ENCODE measurements at places on chromosomes 6 and 20.

GRCh38 chr6:125738276-125738675 is 11.2 kb upstream of the HEY2 start:
- no peak for DNase-seq

- no peak for DNase-seq
Measured at GRCh38 chr20:2026004-2026403, 32.1 kb upstream of the PDYN start.

GRCh38 chr20:33875055-33875454 is 63.9 kb downstream of the CHMP4B start:
- DNase-seq = no peak

GRCh38 chr6:139568956-139569538 is 194.6 kb upstream of the CITED2 start:
- no peak for DNase-seq

GRCh38 chr6:44462797-44463727 is 75.6 kb downstream of the CDC5L start:
- no peak for DNase-seq

DNA sequence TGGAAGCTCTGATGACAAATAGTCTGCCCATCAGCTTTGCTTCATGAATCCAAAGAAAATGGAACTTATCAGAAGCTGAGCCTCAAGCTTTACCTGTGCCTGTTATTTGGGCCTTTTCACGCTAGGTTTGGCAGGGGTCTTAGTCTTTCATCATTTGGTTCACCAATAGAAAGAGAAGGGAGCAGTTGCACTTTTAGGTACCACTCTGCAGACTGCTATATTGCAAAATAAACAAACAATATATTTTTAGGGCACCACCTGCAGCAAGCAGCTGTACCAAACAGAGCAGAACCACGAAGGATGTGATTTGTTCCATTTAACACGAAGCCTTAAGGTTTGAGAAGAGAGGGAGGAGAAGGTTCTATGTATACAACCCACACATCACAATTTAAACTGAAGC is 291.4 kb upstream of the RNF217 start:
- no peak for DNase-seq

DNA sequence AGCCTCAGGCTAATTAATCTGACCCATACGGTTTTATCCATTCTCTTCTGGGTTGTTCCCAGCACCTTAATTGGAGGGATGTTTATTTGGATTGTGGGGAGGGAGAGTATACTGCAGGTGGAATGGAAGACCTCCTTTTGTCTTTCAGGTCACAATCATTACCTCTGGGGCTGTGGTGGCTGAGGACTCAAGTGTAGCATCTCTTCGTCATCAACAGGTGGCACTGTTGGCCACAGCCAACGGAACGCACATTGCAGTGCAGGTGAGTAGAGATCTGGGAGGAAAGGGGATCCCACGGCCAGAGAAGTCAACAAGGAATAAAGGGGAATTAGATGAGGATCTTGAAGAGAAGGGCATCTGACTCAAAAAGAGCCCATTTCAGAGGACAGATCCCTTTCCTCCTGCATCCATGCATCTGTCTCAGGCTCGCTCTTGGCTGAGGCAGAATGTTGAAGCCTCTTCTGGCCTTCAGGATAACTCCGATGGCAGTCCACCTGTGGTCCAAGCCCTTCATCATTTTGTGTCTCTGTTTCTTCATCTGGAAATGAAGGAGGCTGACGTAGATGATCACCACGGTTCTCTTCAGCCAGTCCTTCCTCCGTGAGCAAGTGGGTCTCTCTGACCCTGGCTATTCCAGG is 3.2 kb upstream of the DEF6 start:
- DNase-seq = no peak

DNA sequence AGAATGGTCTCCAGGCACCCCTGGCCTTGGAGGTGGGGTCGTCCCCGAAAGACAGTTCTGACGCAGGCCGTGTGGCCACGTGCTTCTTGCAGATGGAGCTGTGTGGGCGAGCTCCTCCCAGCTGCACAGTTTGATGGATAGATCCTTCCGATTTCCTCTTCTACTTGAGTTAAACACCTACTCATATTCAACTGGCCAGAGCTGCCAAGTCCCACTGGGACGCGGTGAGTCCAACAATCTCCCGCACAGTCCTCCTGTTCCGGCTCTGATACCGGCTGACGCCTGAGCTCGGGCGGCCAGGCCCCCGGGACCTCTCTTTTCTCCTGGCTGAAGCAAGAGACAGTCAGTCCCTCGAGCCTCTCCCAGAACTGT is 57.9 kb upstream of the DACT2 start:
- DNase-seq = no peak

DNA sequence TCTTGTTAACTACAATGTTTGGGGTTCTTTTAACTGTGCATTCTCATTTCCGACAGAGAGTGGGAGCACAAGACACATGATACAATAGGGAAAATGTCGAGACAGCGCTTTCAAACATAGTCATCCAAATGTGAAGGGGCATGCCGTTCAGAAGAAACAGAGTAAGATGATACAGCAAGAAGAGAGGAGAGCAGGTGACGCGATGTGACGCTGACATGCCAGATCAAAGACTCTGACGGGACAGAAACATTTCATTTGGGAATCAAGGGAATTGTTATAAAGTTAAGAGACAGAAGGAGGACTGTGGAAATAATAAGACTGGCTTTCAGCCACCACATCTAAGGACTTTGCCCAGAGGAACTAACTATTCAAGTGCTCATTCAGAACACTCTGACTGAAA is 117.4 kb downstream of the FAXC start:
- DNase-seq = no peak

- DNase-seq = no peak
Measured at GRCh38 chr6:18183766-18184165, 28.5 kb downstream of the KDM1B start.

GRCh38 chr6:25458485-25458884 is 179.3 kb downstream of the CARMIL1 start:
- DNase-seq = no peak

DNA sequence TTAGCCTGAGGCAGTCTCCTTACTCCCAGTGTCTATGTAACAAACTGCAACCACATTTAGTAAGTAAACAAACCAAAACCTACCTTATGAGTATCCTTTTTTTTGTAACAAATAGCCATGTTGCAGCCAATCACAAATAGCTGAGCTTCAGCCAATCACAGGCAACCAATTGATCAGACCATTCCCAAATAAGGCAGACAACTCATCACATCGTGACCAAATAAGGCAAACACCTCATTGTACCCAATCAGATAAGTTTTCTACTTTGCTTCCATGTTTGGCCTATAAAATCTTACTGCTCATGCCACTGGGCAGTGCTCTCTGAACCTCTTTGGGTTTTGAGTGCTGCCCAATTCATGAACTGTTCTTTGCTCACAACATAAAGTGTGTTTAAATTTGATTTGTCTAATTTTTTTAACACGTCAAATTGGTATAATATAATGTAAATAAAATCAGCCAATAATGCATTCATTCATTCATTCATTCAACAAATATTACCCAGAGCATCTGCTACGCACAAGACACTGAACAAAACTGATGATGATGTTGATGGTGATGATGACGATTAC is 117.8 kb downstream of the BCAS1 start:
- no peak for DNase-seq

DNA sequence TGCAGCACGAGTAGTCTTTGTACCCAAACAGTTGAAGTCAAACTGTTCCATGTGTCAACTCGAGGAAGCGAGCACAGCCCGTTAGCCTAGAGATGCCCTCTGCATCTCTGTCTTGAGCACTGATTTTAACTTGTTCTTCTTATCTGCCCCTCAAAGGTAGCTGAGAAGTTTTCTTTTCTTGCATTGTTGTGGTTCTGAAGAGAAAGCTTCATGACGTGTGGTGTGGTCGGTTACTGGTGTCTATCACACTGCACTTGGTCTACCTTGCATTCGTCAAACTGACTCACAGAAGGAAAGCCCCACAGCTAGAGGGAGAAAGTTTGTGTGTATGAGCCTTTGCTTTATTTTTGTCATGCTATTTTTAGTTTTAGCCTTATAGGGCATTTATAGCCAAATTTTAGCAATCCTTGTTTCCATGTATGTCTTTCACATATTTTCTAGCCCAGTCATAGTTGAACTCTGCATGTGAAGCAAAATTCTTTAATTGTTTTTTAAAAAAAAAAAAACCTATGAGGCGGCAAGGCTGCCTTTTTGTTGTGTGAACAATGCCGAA is 115.1 kb downstream of the JAG1 start:
- no peak for DNase-seq

DNA sequence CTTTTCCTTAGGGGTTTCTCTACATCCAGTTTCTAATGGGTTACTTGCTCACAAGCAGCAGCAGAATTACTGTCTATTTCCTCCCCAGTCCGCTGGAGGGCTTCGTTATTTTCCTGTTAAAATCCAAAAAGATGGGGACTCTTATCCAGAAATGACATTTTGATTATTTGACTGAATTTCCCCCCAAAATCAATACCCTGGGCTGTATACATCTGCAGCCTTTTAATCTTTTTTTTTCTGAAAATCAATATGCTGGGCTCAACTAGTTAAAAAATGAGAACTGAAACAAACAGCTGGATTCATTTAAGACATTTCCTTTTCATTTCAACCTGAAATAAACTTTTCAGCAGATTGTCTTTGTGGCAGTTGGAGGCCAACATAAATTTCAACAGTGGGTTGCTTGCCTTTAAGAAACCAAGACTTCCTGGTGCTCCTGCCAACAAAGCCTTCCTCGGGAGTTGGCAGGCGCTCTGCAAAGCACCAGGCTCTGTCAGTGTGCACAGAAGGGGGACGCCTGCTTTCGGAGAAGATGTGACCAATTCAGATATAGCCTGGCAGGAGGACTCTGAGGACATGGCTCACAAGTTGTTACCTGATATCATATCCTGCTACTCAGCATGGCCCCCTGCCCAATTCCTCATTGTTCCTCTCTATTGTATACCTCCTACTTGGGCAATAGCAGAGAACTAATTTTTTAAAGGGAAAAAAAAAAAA is 204.7 kb upstream of the ARG1 start:
- DNase-seq = no peak

DNA sequence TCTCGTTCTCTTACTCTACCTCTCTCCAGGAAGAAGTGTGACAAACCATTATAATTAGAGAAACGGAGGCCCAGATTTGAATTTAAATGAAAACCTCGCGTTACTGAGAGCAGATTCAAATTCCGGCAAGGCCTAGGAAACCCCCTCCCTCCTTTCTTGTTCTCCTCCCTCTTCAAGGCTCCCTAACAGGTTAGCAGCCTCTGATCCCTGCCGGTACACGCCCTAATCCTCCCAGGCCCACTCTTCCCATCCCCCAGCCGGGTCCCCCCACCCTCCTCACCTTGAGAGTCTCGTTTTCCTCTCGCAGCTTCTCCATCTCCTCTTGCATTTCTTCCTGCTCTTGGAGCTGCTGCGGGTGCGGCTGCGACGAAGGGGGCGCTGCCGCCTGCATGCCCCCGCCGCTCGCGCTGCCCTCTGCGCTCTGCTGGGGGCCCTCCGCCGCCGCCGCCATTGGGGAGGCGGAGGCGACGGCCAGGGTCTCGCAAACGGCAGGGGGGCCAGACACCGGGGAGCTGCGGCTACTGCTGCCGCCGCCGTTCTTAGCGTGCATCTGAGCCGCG is 3.8 kb downstream of the MTCL3 start:
- DNase-seq = no peak

- DNase-seq = no peak
Measured at GRCh38 chr6:13488015-13488895, 855 bp upstream of the GFOD1 start.

GRCh38 chr6:167679790-167680604 is 146.7 kb upstream of the AFDN start:
- peak; percentile 30 for DNase-seq

DNA sequence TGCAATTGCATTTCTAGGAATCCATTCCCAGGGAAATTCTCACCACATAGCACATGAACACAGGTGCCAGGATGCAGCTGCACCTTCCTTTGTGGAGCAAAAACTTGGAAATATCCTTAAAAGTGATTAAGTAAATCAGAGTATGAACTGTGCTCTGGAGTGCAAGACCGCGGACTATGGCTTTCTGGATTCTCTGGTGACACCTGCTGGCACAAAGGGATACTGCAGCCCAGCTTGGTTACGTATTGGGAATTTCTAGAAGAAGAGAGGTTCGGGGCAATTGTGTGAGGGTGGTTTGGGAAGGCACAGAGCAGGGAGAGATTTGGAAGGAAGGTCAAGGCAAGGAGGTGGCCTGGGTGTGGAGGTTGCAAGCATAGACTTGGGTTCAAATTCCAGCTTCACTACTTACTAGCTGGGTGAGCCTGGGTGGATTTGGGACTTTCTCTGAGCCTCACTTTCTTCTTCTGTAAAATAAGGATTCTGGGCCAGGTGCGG is 15.9 kb upstream of the PEDS1 start:
- no peak for DNase-seq

GRCh38 chr6:3816251-3816650 is 32.9 kb upstream of the FAM50B start:
- no peak for DNase-seq

DNA sequence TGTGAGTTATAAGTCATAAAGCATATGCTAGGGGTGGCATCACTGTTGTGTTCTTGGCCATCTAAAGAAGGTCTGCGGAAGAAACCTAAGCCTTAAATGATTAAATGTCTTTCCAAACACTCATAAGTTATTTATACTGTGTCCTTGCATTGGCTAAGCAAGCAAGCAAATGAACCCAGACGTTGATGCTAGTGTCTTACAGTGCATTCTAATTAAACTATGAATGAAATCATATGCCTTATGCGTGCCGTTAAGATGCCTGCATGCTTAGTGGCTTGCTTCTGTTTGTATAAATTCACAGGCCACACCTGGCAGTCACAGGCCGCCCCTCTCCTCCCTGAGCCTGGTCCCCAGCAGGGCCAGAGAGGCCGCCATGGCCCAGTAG is 49.9 kb downstream of the RIN2 start:
- DNase-seq = no peak

GRCh38 chr6:110930781-110931180 is 27.7 kb upstream of the GTF3C6 start:
- DNase-seq = no peak

- DNase-seq = no peak
Measured at GRCh38 chr20:63055575-63056235, 48.9 kb upstream of the BHLHE23 start.

Data from right kidney (tissue), 9 donors.